Activated naive CD4-positive, alpha-beta T cell treated with anti-CD3 and anti-CD28 coated beads for 36 hours (primary cell): ENCODE measurements at places on chromosomes 5 and 9. TPM values are rescaled to one million over a fixed set of nuclear protein-coding genes. Genes with fewer than 3 reads are reported as not detected.

GRCh38 chr5:61229416-61229815, 67.1 kb upstream of the SMIM15 start:
- no peaks in the 10 kb centered on the region for H3K4me1 ChIP-seq
- no peak for DNase-seq
- H3K36me3 ChIP-seq: no peaks in the 10 kb centered on the region

- peak overlapping the region; percentile 10 for H3K27ac ChIP-seq
- peaks cover 2% of the 10 kb centered on the region for H3K36me3 ChIP-seq
- DNase-seq: peak; percentile 29
- H3K4me3 ChIP-seq: peak overlapping the region; percentile 28
- H3K4me1 ChIP-seq: peaks cover 23% of the 10 kb centered on the region
- H3K27me3 ChIP-seq: no peaks in the 10 kb centered on the region
Observed at GRCh38 chr5:10351199-10351905, 2.1 kb upstream of the MARCHF6 start.

DNA sequence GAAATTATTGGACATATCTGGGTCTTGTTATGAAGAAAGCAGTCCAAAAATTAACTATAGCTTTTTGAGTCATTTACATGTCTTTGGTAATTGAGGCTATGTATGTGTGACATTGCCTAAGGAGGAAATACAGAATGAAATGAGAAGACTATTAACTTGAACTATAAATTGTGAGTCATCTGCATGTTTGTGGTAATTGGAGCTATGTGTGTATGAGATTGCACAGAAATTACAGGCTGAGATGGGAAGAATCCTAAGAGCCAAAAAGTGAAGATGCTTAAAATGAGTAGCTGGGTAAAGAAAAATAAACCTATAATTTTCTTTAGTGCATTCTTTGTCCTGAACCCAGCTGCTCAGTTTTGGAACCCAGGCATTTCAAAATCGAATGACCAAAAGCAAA, 747.6 kb upstream of the EDIL3 start:
- H3K4me1 ChIP-seq: no peaks in the 10 kb centered on the region
- no peaks in the 10 kb centered on the region for H3K36me3 ChIP-seq
- DNase-seq: no peak

Gene NDUFS6
- 39.5 TPM for total RNA-seq

DNA sequence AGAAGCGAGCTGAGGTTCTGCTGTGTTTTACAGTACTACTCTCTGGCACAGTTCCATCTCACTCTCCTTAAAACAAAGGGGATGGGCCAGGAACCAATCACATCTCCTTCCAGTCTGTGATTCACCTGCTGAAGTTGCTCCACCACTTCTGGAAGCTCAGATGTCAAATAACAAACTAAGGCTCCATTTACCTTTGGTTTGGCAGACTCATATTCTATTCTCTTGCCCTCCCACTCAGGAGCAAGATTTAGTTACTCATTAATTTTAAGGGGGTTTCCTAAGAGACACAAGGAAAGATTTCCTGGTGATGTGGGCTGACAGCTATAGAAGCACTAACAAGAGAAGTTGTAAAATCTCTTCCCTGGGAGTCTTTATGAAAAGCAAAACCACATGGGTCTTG, 37.8 kb upstream of the KIF2A start:
- H3K4me1 ChIP-seq: peaks cover 11% of the 10 kb centered on the region
- H3K27me3 ChIP-seq: no peaks in the 10 kb centered on the region
- no peak for DNase-seq
- no peak overlapping the region for H3K4me3 ChIP-seq

Gene RCL1
- 30.7 TPM for total RNA-seq

DNA sequence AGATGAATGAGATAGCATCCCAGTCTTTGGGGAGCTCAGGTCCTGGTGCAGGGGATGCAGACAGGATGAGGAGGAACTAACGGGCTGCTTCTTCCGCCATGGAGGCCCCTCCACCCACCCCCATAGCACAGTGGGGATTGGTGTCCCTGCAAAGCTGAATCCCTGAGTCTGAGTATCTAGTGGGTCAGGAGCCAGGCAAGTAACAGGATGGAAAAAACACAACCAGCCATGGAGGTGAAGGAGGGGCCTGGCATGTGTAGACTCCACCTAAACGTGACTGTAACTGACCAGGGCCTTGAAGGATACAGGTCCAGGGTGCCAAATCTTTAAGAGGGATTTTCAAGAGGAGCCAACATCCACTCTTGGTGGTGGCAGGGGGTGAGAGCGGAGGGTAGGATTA, 327.8 kb upstream of the MSX2 start:
- no peak for DNase-seq
- peaks cover 2% of the 10 kb centered on the region for H3K36me3 ChIP-seq
- no peak overlapping the region for H3K4me3 ChIP-seq
- H3K27ac ChIP-seq: no peak overlapping the region
- H3K4me1 ChIP-seq: no peaks in the 10 kb centered on the region
- peaks cover 11% of the 10 kb centered on the region for H3K27me3 ChIP-seq

GRCh38 chr5:136330353-136331038, 34.8 kb downstream of the TRPC7 start:
- DNase-seq: no peak
- H3K36me3 ChIP-seq: no peaks in the 10 kb centered on the region
- no peak overlapping the region for H3K4me3 ChIP-seq

Gene DNAJC18
- 18.8 TPM for total RNA-seq

Gene FBXW5
- total RNA-seq: 47.8 TPM

DNA sequence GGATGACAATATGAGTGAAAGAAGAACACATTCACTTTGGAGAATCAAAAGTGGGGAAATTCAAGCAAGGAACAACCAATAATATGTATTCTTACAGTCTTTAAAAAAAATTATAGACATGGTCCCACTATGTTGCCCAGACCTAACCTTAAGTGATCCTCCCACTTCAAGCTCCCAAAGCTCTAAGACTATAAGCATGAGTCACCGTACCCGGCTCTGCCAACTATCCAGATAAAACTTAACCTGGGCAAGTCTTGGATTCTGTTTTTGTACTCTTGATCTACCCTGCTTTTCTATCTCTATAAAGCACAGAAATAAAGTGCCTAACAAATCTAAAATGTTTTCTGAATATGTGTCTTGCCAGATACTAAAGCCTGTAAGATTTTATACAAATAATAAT, 30.9 kb downstream of the CEMIP2 start:
- H3K27me3 ChIP-seq: no peaks in the 10 kb centered on the region
- H3K36me3 ChIP-seq: peaks cover 25% of the 10 kb centered on the region
- H3K27ac ChIP-seq: no peak overlapping the region

- no peak overlapping the region for H3K27ac ChIP-seq
- peaks cover 12% of the 10 kb centered on the region for H3K4me1 ChIP-seq
- DNase-seq: peak; percentile 73
- H3K27me3 ChIP-seq: peaks cover 2% of the 10 kb centered on the region
- H3K36me3 ChIP-seq: no peaks in the 10 kb centered on the region
Observed at GRCh38 chr5:142618130-142618523, 67.8 kb downstream of the FGF1 start.

Gene FOXD4L6
- not detected for total RNA-seq

DNA sequence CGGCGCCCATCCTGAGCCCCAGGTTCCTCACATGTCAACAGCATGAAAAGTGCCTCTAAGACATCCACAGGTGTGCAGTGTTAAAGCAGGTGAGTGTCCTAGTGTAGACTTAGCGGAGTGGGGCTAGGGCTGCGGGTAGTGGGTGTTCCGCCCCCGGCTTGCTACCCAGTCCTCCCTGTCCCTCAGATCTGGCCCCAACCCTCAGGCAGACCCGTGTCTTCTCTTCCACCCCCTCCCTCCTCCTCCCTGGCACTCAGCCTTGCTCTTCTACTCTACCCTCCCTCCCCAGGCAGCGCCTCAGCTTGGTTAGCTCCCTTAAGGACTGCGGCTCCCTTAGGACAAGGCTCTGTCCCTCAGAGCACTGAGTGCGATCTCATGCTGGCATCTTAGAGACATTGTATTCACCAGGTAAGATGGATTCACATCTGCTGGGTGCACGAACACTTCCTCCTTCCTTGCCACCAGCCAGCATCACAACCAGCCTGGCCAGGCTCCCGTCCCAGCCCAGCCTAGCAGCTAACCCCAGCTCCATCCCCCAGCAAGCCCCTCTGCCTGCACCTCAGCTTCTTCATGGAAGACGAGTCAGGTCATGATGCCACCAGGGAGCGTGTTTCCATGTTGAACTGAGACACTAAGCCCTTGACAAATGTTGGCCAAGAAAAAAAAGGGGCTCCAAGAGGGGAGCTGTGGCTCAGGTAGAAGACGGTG, 46.8 kb downstream of the NSUN2 start:
- H3K27me3 ChIP-seq: peaks cover 32% of the 10 kb centered on the region
- H3K27ac ChIP-seq: no peak overlapping the region
- peaks cover 2% of the 10 kb centered on the region for H3K4me1 ChIP-seq
- H3K4me3 ChIP-seq: no peak overlapping the region
- no peaks in the 10 kb centered on the region for H3K36me3 ChIP-seq

Gene COL5A1
- 0.10 TPM for total RNA-seq

GRCh38 chr9:86301686-86302085, 19.3 kb upstream of the ISCA1 start:
- H3K4me1 ChIP-seq: peaks cover 16% of the 10 kb centered on the region
- H3K4me3 ChIP-seq: no peak overlapping the region
- no peaks in the 10 kb centered on the region for H3K27me3 ChIP-seq
- no peak for DNase-seq
- peaks cover 38% of the 10 kb centered on the region for H3K36me3 ChIP-seq

Gene TARS1
- 260 TPM for total RNA-seq

DNA sequence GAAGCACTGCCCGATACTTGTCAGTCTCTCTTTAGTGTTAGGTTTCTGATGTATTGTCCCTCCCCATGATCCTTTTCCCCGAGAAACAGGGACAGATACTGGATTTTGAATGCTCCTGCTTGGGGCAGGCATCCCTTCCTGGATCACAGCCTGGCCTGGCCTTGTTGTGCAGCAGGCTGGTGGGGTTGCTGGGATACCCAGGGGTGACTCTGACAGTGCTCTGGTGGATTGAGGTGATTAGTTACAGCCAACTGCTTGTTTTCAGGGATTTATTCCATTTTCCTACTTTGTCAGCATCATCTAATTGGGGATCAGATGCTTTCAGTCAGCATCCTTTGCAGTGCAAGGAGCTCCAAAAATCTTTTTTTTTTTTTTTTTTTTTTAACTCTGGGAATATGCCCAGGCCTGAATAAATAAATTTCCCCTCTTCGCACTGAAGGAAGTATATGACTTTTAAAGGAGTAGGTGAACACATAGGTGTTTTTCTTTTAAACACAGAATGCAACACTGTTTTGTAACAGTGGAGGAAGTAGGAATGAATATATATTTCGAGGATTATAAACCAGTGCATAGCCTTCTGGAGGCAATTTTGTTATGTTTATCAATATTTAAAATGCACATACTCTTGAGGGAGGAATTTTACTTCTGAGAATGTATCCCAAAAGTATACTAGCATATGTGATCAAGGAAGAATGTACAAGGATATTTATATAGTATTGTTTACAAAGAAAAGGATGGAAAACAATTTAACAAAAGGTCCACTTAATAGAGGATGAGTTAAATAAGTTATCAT, 127.3 kb upstream of the ELL2 start:
- DNase-seq: no peak
- peaks cover 10% of the 10 kb centered on the region for H3K4me1 ChIP-seq
- H3K36me3 ChIP-seq: no peaks in the 10 kb centered on the region
- H3K27me3 ChIP-seq: peaks cover 13% of the 10 kb centered on the region

- H3K27ac ChIP-seq: no peak overlapping the region
- H3K4me3 ChIP-seq: no peak overlapping the region
- H3K27me3 ChIP-seq: no peaks in the 10 kb centered on the region
- no peaks in the 10 kb centered on the region for H3K36me3 ChIP-seq
- DNase-seq: no peak
Observed at GRCh38 chr9:130186839-130187522, 14.8 kb downstream of the NCS1 start.

DNA sequence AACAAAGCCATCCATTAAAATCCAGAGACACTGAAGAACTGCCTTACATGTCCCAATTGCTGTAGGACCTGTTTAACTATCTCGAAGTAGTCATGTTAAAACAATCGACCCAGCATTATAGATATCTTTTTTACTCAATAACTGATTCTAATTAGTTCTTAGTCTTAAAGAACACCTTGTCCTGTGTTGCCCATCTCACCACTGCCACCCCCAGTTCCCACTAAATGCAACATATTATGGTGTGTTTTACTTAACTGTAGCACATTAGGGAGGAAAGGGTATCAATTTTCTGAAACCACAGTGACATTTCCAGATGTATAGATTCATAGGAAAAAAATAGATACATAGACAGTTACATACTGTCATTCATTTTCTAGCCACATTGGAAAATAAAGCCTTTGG, 221.2 kb downstream of the MEF2C start:
- peaks cover 70% of the 10 kb centered on the region for H3K27me3 ChIP-seq
- peaks cover 2% of the 10 kb centered on the region for H3K36me3 ChIP-seq
- no peak for DNase-seq
- H3K4me3 ChIP-seq: no peak overlapping the region
- H3K27ac ChIP-seq: no peak overlapping the region

- no peak overlapping the region for H3K27ac ChIP-seq
- DNase-seq: no peak
- no peaks in the 10 kb centered on the region for H3K36me3 ChIP-seq
- H3K4me3 ChIP-seq: no peak overlapping the region
Observed at GRCh38 chr9:134307674-134308638, 18.3 kb upstream of the RXRA start.

Gene MVB12B
- total RNA-seq: 2.6 TPM

- DNase-seq: no peak
- no peak overlapping the region for H3K27ac ChIP-seq
- H3K36me3 ChIP-seq: no peaks in the 10 kb centered on the region
- no peaks in the 10 kb centered on the region for H3K27me3 ChIP-seq
Observed at GRCh38 chr5:135120951-135121350, 86.9 kb upstream of the PITX1 start.

DNA sequence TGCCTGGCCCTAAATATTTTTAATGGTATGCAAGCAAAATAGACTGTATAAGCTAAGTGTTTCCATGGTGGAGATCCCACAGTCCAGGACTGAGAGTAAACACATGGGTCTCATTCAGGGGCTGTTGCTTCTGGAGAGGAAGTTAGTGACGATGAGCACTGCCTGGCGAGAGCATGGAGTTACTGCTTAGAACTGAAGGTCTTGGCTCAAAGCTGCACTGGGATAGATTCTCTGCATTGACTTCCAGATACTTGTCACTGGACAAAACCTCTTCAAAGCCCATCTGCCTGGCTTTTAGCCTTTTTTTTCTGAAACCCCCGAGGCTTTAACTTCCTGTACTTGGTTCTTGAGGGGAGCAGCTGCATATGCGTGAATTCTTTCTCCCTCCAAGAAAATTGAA, 39.2 kb downstream of the GPR107 start:
- peaks cover 5% of the 10 kb centered on the region for H3K4me1 ChIP-seq
- H3K27me3 ChIP-seq: no peaks in the 10 kb centered on the region
- no peak for DNase-seq
- H3K27ac ChIP-seq: no peak overlapping the region
- peaks cover 17% of the 10 kb centered on the region for H3K36me3 ChIP-seq

Gene HRCT1
- total RNA-seq: not detected
